ENCODE measurements at places on chromosomes 4 and X. TPM values are rescaled to one million over a fixed set of nuclear protein-coding genes. Genes with fewer than 3 reads are reported as not detected.

Gene PSAPL1
- total RNA-seq: under 0.01 TPM

Gene NAT8L
- not detected for total RNA-seq

Gene SULT1B1
- not detected for total RNA-seq

Gene EGFL6
- 0.21 TPM for total RNA-seq

Gene IL2
- total RNA-seq: not detected

Gene BEND2
- not detected for total RNA-seq

Gene SYTL5
- 0.48 TPM for total RNA-seq

Gene TRO
- total RNA-seq: not detected

Measured in tracheal epithelial cell (primary cell).